HS-5 (cell line): ENCODE measurements at places on chromosomes 12 and 14.

- DNase-seq: no peak
These were observed 8.3 kb downstream of the RNASE6 start for GRCh38 chr14:20789230-20789813.

DNA sequence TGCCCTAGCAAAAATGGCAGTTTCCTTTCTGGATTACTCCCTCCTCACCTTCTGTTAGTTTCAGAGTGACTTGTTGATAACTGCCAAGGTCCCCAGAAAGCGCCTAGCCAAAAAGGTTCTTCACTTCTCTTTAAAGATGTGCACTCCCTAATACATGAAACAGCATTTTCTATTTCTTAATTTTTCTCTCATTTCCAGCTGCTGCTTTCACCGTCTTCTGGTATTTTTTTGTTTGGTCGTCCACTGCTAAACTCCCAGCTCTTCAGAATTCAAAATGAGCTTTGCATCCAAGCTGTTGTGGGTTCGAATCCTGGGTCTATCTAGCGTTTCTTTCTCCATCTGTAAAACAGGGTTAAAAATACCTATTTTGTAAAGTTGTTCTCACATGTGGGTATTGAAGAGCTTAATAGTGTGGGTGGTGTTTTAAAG, 397 bp upstream of the BORCS5 start:
- DNase-seq: no peak

DNA sequence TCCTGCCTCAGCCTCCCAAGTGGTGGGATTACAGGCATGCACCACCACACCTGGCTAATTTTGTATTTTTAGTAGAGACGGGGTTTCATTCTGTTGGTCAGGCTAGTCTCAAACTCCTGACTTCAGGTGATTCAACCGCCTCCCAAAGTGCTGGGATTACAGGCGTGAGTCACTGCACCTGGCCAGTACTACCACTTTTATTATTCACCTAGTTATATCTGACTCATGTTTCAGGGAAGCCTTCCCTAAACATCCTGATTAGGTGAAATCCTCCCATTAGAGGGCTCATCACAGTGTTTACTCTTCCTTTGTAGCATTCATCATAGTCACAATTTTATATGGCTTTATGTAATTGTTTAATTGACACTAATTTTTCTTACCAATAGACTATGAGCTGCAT, 295.3 kb upstream of the SOX5 start:
- no peak for DNase-seq

- no peak for DNase-seq
These were observed 73.7 kb upstream of the CISTR start for GRCh38 chr12:53825246-53826081.

GRCh38 chr14:75274050-75274898, 4.4 kb upstream of the FOS start:
- no peak for DNase-seq

- peak; percentile 80 for DNase-seq
These were observed at the start of gene MCRS1 for GRCh38 chr12:49567611-49568441. Gene MCRS1 (minus strand): TSS chr12:49568142. CDS start chr12:49566731, 1,411 bp downstream.

DNA sequence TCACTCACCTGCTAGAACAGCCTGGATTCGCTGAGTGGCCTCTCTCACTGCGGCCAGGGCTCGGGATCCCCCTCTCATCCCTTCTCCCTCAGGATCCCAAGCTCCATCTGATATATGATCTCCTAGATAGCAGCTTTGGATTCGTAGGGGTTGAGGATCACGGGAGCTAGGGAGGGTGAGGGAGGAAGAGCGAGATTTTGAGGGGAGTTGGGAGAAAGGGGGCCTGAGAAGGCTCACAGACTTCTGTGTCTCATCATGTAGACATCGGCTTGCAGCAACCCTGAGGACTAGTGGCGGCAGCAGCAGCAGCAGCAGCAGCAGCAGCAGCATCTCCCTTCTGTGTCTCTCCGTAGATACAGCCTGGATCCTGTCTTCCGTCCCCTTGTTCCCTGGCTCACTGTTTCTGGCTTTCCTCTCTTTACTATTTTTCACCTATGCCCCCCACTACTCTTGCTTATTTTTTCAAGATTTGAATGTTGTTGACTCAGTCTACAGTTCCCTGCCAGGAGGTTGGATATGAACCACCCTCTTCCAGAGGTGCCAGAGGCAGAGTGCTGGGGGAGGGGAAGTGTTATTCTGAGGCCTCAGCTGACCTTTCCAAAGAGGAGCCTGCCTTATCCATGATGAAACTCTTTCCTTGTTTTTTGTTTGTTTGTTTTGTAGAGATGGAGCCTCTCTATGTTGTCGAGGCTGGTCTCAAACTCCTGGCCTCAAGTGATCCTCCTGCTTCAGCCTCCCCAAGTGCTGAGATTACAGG, at the start of gene CIROP:
CIROP (minus strand) TSS at position 399 of the 757 bp plus-strand sequence; CDS start at position 330, 69 bp downstream.
- no peak for DNase-seq

DNA sequence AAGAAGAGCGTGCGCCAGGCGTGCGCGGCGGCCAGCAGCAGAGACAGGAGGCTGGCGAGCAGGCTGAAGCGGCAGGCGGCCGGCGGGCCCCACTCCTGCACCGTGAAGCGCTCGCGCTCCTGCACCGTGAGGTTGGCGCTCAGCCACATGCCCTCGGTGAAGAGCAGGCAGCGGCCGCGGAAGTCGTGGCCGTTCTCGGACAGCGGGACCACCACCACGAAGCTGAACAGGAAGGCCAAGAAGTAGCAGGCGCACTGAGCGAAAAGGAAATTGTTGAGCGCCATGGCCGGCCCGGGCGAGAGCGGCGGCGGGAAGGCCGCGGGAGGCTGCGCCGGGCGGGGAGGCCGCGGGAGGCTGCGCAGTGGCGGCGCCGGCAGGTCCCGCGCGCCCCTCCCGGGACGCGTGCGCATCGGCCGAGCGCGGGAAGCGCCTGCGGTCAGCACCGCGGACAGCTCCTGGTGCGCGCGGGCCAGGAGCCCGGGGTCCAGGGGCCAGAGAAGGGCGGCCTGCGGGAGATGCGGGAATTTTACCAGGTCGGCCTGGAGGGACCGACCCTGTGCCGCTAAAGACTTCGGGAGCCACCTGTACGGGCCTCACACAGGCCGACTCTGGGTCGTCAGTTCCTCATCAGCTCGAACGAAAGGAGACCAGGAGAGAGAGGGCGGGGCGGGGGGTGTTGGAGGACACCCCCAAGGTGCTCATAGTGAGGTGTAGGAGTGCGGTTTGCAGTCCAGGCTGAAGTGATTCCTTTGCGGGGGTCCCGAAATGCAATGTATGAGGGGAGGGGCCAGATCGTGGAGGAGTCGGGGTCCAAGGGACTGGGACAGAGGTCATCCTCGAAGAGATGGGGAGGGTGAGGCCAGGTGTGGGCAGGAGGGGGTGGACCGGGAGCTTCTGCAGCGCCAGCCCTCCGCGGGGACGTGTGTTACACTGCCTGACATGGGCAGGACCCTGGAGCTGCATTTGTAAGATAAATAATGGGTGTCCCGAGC, at the start of gene TMEM179:
TMEM179 (minus strand) TSS at position 315 of the 992 bp plus-strand sequence; CDS start at position 284, 31 bp downstream.
- DNase-seq: no peak

DNA sequence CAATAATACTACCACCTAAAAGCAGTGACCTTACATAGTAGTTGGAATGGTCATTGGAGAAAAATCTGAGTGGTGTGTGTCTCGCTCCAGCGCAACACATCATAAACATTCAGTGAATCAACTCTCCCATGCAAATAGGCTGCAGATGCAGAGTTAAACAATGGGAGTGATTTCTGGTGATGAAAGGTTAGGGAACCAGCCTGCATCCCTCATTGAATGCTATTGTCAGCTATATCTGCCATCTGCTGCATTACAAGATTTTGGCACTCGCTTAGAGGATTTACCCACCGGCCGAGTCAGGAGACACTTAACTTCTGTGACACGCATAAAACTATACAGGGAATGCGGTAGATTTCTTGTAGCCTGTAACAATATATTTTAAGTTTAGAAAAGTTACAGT, 900.9 kb downstream of the FLRT2 start:
- DNase-seq: no peak

DNA sequence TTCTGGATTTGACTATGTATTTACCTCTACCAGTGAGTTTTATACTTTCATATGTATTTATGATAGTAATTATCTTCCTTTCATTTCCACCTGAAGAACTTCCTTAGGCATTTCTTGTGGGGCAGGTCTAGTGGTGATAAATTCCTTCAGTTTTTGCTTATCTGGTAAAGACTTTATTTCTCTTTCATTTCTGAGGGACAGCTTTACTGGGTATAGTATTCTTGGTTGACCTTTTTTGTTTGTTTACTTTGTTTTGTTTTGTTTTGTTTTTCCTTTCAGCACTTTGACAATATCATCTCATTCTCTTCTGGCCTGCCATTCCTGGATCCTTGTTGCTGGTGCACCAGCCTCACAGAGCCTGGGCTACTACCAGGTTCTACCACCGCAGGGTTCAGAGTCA, 53.9 kb upstream of the NFKBIA start:
- DNase-seq: no peak

DNA sequence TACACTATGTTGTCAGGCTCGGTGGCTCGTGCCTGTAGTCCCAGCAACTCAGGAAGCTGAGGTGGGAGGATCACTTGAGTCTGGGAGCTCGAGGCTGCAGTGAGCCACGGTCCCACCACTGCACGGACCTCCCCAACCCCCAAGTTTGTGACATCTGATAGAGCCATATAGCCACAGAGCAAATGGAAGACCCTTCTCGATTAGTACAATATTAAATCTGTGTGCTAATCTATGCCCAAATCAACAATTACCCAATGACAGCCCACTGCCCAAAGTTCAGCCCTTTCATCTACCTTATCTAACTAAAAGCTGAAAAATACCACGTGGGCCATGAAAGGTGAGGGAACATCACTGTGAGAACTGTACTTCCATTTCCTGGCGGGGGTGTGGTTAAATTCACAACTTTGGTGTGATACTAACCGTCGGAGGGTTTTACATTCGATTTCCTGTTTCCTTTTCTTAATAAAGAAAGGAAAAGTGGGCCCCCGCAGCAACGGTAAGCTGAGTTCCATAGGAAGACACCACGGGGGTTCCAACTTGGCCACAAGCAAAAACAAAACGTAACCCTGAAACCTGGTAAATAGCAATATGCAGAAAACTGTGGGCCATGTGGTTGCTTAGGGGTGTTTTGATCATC, 31.2 kb upstream of the FOS start:
- no peak for DNase-seq

- DNase-seq: no peak
These were observed 1775.6 kb upstream of the SEL1L start for GRCh38 chr14:83309211-83309610.

DNA sequence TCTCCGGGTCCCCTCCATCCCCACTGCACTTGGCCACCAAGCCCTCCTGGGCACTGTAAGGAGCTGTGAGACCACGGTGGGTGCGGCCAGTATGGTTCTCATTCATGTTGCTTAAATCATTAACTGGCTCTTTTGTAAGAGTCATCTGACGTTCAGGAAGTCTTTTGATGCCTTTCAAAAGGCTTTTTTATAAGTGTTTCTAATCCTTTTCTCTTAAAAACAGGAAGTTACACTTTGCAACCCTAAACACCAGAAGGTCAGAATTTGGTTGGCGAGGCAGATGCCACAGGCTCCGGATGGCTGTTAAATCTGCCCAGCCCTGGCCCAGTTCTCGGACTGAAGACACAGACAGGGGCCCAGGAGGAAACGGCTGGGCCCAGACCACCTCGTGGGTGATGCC, 26.1 kb upstream of the DIO3 start:
- no peak for DNase-seq

DNA sequence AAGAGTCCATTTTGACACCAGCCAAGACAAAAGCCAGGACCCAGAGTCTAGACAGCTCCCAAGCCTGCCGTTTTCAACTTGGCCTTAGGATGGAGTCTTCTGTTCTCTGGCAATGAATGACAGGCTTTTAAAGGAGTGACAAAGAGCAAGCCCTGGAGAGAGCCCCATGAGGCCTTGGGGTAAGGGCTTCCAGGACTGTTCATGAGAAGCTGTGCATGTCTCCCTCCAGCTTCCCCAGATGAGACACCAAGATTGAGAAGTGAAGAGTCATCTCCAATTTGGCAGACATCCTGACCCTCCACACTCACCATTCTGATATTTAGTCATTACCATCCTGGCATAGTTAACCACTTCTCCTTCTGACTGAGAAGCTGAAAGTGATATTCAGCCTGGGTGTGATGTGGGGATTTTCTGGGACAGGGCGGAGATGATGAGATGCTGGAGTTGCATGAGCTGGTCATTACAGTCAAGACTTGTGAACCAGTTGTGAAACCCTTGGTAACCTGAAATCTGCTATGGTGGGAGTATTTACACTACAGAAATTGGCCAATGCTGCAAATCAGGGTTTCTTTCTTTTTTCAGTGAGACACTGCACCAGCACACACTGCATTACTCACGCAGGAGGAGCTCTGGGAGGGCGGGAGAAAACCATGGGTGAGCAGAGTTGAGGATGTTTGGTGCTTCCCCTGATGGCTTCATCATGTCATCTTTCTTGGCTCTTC, 77.8 kb downstream of the VCPKMT start:
- peak; percentile 99 for DNase-seq

DNA sequence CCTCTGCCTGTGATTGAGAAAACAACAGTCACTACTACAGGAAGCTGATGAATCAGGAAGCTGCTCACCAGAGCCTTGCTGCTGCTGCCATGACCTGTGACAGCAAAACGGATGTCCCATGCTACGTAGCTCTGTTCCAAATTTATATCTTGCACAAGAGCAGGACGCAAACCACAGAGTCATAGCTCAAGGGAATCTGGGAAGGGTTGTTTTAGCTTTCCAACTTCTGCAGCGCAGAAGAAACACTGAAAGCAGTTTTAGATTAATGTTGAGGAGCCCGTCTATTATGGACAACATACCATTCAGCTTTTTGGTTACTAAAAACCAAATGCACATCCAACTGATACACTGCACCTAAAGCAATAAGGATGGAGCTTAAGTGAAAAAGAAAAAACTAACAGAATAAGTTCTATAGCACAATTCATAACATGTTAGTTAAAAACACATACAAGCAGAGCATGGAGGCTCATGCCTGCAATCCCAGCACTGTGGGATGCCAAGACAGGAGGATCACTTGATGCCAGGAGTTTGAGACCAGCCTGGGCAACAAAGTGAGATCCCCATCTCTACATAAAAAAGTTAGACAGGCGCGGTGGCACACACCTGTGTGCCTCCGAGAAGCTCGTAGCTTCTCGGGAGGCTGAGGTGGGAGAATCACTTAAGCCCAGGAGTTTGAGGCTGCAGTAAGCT, 1.7 kb upstream of the ANKRD33 start:
- peak; percentile 91 for DNase-seq
